Stimulated activated CD4-positive, alpha-beta T cell treated with anti-CD3 and anti-CD28 coated beads, Interleukin-1b, Interleukin-23, amount 100 ng/mL, for 1 hour (primary cell): ENCODE measurements at places on chromosomes 2 and 18.

- DNase-seq = no peak
These were observed 66.7 kb downstream of the PDE1A start for GRCh38 chr2:182359990-182360662.

GRCh38 chr2:37564356-37564755 is 107.1 kb downstream of the CDC42EP3 start:
- DNase-seq = no peak

DNA sequence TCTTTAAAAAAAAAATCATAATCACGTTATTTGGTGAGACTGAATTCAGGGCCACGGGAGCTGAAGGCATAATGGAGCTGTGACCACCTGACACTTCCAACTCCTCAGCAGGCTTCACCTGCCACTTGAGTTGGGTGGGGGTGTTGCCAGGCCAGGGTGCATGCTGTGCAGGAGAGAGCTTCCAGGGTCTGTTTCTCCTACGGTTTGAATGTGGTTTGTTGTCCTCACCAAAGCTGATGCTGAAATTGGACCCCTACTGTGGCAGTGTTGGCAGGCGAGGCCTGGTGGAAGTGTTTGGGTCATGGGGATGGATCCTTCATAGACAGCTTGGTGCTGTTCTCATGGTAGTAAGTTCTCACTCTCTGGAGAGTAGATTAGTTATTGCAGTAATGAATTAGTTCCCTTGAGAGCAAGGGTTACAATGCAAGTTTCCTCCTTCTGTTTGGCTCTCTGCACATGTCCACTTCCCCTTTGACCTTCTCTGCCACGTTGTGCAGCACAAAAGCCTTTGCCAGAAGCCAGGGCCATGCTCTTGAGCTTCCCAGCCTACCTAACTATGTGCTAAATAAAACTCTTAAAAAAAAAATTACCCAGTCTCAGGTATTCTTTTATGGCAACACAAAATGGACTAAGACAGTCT is 38.3 kb upstream of the ANKRD44 start:
- no peak for DNase-seq

DNA sequence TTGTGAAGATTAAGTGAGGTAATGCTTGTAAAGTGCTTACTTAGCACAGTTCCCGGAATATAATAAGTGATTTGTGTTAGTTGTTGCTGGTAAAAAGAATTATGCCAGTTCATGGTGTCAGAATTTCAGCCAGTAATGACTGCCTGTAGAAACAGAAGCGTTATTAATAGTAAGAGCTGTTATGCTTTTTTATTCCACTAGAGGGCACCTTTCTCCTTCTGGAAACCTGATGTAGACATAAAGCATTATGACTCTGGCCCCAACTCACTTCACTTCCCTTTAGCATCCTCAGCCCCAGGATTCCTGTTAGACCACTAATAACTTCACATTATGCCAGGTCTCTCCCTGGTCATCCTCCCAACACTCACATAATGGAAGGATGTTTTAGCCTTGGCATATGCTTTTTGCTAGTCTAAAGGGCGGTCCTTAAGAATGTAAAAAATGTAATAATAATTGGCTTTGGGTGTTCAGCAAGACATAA is 34.9 kb downstream of the C18orf54 start:
- no peak for DNase-seq

GRCh38 chr2:159516241-159516758 is 100.0 kb downstream of the BAZ2B start:
- no peak for DNase-seq

GRCh38 chr2:15251753-15252152 is 309.4 kb downstream of the NBAS start:
- DNase-seq = no peak

DNA sequence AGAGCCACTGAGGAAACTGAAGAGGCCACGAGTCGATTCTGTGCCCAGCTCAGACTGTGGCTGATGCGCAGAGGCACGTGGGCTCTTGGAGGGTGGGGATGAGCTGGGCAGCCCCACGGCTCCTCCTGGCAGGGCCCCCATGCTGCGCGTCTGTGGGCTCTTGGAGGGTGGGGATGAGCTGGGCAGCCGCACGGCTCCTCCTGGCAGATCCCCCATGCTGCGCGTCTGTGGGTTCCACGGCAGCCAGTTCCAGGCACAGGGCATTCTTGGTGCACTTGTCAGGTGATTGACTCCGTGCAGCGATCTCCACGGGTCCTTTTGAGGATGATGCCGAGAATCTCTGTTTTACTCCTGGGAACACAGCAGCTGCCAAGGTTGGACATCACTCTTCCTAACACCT is 138.1 kb upstream of the ZNF236 start:
- DNase-seq = no peak

- DNase-seq = no peak
These were observed 37.2 kb downstream of the SLC40A1 start for GRCh38 chr2:189543367-189543766.

DNA sequence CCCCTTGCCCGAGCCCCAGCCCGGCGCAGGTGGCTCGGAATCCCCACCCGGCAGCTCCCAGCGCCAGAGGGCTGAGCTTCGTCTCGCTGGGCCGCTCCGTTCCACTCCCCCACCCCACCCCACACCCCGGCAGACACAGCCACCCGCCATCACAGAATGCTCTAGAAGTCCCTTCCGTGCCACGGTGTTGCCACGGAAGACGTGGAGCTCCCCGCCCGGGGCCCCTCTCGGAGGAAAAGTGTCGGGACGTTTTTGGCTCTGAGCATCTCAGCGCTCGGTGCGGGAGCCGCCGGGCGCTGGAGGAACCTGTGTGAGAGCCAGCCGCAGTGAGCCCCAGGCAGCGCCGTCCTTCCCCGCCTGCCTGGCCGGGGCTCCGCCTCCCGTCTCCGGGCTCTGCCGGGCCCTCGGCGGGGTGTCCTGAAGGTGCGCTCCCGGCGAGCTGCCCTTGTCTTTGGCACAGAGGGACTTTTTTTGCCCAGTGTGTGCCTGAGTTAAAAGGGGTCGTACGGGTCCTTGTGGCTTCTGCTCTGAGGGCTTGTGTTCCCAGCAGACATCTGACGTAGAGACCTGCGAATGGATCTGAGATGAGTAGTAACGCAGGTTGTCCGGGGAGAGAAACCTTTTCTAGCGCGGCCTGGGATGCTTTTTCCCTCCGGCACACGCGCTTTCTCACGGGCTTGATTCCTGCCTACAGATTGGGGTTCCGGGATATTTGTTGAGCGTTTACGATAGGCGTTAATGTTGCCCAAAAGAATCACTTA is 1.8 kb downstream of the ZCCHC2 start:
- DNase-seq = no peak

GRCh38 chr2:95057535-95058370 is 32.2 kb downstream of the MAL start:
- no peak for DNase-seq

DNA sequence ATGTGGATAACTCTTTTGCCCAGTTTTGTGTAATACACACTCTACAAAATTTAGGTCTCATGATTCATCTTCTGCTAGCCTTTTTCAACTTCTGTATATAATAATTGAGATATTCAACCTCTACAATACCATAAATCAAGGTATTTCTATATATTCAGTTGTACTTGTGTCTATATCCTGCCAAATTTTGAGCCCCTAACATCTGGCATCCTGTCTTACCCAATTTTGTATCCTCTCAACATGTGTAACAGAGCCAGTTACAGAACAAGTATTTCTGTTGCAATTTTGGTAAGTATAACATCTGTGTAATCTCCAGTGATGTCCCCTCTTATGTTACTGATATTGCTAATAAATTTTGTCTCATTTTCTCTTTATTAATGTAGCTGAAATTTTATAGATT is 145.8 kb downstream of the TRIB2 start:
- DNase-seq = no peak

DNA sequence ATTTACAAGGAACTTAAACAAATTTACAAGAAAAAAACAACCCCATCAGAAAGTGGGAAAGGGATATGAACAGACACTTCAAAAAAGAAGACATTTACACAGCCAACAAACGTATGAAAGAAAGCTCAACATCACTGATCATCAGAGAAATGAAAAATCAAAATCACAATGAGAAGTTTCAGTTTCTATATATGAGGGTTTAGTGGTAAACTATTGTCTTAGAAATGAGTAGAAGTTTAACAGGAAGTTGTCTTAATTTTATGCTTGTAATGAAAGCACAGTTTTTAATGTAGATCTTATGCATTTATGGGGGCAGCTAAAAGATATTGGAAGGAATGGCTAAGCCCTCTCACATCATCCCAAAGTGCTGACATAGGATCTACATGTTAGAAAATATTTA is 325.4 kb downstream of the ERBB4 start:
- DNase-seq = no peak

- no peak for DNase-seq
These were observed 86.1 kb upstream of the GPC1 start for GRCh38 chr2:240349133-240350005.

DNA sequence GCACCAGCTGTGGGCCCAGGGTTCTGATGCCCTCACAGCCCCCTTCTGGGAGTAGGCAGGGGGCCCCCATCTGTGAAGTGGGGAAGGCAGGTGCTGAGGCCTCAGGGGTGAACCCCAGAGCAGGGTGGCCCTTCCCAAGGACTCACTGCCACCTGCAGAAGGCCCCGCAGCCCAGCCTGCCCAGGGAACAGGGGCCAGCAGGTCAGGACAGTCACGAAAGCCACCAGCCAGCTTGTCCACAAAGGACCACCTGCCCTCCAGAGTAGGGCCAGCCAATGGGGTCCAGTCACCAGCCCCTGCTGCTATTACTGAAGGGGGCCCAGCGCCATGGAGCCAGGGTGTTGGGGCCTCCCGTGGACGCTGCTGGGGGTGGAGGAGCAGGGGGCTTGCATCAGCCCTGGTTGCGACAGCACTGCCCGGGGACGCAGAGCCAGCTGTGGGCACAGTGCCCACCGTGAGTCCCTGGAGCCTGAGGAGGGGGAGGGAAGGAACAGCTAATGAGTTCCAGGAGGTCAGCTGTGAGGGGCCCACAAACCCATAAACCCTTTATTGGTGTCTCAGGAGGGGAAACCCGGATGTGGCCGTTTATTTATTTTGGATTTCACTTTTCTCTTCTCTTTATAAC is 11.5 kb upstream of the SNED1 start:
- no peak for DNase-seq

GRCh38 chr18:80210312-80211083 is 36.8 kb downstream of the PARD6G start:
- no peak for DNase-seq

DNA sequence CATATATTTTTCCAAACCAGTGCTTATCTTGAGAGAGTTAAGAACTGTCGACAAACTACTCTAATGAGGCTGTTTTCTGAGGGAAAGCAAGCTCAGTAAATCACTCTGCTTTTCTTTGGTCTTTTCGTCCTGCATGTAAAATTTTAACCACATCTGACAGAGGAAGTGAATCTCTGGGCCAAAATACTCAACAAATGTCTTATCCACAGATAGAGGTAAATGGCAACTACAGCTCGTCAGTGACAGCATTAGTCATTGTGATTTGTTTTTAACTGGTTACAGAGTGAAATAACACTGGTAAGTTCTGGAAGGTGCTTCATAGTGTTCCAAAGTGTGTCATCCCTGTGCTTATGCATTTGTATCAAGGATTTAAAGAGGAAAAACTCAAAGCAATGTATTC is 82.6 kb upstream of the SLC8A1 start:
- no peak for DNase-seq

- DNase-seq = no peak
These were observed 122.2 kb upstream of the CCDC195 start for GRCh38 chr2:224838335-224838734.

GRCh38 chr2:200741468-200742202 is 70.1 kb upstream of the BZW1 start:
- no peak for DNase-seq

- no peak for DNase-seq
These were observed 29.5 kb downstream of the RMC1 start for GRCh38 chr18:23532848-23533247.

GRCh38 chr2:25972049-25972823 is 10.1 kb downstream of the KIF3C start:
- no peak for DNase-seq

DNA sequence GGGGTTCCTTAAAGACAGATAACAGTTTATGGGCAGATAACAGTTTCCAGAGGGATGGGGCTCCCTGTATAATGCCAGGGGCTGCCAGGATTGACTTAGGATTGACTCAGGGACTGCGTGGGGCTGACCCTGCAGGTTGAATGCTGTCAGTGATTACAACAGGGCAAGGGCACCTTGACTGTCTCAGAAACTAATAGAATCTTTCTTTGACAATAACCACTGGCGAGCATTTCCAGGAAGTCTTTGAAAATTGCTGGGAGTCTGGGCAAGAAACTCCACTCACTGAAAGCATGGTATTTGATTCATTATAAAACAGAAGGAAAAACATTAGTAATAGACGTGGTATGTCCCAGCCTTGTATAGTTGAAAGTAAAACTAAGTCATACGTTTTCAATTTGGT is 101.0 kb downstream of the GPD2 start:
- DNase-seq = no peak

DNA sequence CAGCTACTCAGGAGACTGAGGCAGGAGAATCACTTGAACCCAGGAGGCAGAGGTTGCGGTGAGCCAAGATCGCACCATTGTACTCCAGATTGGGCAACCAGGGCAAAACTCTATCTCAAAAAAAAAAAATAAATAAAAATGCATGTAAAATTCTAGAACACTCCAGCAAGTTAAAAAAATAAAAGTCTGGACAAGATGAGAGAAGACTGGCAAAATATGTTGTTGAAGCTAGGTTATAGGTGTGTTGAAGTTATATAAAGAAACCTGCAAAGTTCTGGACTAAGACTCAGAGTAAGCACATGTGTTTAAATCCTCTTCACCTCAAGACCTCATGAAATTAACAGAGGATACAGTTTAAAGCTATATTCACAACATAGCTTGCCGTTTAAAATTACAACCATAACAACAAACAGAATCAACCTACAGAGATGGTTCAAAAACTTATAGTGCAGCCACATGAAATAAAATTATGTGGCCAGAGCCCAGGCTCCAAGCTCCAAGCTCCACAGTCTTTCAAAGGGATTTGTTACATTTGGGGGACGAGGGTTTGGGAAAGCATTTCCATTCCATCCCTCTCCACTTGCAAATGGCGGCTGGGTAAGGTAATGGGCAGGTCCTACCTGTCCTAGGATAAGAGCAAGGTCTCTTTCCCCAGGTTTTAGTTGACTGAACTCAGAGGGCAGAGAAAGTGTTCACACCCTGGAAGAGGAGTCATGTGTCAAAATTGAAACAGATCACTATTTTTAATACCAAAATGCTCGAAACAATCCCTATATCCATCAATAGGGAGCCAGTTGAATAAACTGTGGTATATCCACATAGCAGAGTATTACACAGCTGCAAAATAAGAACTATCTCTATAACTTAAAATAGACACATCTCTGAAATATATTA is 59.9 kb upstream of the MYCN start:
- no peak for DNase-seq

- no peak for DNase-seq
These were observed 78.8 kb upstream of the FZD5 start for GRCh38 chr2:207848545-207848928.

GRCh38 chr2:222976521-222977061 is 75.4 kb upstream of the KCNE4 start:
- DNase-seq = no peak

GRCh38 chr2:641164-641871 is 35.9 kb downstream of the TMEM18 start:
- no peak for DNase-seq

DNA sequence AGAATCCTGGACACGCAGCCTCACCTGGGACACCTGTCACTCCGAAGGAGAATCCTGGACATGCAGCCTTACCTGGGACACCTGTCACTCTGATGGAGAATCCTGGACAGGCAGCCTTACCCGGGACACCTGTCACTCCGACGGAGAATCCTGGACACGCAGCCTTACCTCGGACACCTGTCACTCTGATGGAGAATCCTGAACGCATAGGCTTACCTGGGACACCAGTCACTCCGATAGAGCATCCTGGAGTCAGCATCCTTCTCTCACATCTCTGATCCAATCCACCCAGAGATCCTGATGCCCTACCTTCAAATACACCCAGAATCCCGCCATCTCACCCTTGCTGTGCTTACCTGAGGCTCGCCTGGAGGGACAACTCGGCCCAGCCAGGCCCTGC is 154.9 kb downstream of the NDUFA10 start:
- no peak for DNase-seq
